ENCODE measurements at places on chromosomes 7 and 10.
A peak's percentile ranks its signal among the peaks of the same experiment; 100 is the strongest.

DNA sequence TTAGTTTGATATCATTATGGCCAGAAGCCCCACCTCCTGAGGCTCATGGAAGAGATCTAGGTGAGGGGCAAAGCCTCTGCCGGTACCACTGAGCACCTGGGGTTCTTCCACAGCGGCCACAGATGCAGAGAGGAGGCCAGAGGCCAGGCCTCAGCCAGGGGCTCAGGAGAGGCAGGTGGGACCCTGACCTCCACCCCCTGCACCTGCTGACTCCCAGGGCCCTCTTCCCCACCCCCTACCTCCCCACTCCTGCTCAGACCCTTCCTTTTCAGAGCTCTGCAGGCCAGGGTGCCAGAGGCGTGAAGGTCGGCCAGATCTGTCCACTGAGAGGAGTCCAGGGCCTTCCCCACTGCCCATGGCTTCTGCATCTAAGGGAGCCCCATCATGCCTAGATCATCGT lies 178.7 kb upstream of the PPP2R2D start:
- no peak for DNase-seq

GRCh38 chr7:133629701-133630100 lies 376.8 kb downstream of the EXOC4 start:
- DNase-seq: no peak

GRCh38 chr7:149794661-149795060 lies 21.3 kb upstream of the ZNF467 start:
- DNase-seq: no peak

- DNase-seq: no peak
Observed at GRCh38 chr10:131653140-131653539, 247.7 kb upstream of the PPP2R2D start.

GRCh38 chr7:74051629-74052410 lies 23.8 kb downstream of the ELN start:
- DNase-seq: peak; percentile 39

DNA sequence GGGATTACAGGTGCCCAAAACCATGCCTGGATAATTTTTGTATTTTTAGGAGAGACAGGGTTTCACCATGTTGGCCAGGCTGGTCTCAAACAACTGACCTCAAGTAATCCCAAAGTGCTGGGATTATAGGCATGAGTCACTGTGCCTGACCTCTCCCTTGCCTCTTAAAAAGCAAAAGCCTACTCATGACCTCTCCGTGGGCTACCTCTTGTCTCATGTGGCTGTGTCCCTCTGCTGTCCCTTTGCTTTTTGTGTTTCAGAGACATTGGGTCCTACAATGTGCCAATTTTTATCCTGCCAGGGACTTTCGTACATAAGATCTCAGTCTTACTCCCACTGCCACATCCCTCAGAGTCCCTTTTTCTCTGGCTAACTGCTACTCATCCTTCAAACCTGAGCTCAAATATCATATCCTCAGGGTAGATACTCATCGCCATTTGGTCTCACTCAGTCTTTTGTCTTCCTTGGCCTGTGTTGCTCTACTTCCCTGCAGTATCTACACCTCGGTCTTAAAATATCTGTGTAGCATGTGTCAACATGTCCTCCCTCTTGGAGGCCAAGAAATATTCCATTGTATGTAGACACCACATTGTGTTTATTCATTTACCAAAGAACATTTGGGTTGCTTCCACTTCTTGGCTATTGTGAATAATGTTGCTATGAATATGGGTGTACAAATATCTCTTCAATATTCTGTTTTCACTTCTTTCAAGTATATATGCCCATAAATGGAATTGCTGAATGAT lies 465.0 kb upstream of the KLF6 start:
- DNase-seq: no peak

- no peak for DNase-seq
Observed at GRCh38 chr7:134126146-134126545, 994 bp upstream of the LRGUK start.

DNA sequence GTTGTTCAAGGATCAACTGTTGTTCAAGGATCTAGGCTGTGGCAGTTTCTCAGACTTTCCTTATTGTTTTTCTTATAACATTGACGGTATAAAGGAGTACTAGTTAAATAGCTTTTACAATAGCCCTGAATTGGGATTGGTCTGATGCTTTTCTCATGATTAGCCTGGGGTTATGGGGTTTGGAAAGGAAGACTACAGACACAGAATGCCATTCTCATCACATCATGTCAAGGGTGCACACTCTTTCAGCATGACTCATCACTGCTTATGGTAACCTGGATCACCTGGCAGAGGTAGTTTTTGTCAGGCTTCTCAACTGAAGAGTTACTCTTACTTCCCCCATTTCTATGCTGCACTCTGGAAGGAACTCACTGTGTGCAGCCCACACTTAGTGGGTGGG lies 194.2 kb upstream of the NPSR1 start:
- DNase-seq: no peak

- DNase-seq: peak; percentile 69
Observed at GRCh38 chr7:28068811-28069216, 111.8 kb downstream of the JAZF1 start.

GRCh38 chr7:80533287-80533686 lies 21.4 kb upstream of the GNAT3 start:
- DNase-seq: no peak

DNA sequence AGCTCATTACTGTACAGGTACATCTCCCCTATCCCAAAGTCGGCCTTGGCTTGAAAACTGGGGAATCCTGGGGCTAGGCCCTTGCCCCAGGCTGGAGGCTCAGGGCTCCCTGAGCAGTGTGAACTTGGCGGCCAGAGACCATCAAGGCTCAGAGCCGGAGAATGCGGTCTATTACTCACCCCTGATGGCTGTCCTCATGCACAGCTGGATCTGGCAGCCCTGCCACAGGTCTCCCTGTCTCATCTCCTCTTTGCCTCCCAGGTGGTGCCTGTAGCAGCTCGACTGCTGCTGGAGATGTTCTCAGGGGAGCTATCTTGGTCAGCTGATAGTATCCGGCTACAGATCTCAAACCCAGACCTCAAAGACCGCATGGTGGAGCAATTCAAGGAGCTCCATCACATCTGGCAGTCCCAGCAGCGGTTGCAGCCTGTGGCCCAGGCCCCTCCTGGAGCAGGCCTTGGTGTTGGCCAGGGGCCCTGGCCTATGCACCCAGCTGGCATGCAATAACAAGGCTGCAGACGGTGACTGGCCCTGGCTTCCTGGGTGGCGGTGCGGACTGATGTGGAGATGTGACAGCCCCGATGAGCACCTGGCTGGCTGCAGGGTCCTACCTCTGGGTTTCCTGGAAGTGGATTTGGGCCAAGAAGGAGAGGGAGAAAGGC lies 10.7 kb downstream of the IRF5 start:
- DNase-seq: no peak

GRCh38 chr7:138898255-138898654 lies 82.9 kb downstream of the KIAA1549 start:
- DNase-seq: no peak

GRCh38 chr7:9709216-9709615 lies 1264.5 kb upstream of the PHF14 start:
- DNase-seq: no peak

DNA sequence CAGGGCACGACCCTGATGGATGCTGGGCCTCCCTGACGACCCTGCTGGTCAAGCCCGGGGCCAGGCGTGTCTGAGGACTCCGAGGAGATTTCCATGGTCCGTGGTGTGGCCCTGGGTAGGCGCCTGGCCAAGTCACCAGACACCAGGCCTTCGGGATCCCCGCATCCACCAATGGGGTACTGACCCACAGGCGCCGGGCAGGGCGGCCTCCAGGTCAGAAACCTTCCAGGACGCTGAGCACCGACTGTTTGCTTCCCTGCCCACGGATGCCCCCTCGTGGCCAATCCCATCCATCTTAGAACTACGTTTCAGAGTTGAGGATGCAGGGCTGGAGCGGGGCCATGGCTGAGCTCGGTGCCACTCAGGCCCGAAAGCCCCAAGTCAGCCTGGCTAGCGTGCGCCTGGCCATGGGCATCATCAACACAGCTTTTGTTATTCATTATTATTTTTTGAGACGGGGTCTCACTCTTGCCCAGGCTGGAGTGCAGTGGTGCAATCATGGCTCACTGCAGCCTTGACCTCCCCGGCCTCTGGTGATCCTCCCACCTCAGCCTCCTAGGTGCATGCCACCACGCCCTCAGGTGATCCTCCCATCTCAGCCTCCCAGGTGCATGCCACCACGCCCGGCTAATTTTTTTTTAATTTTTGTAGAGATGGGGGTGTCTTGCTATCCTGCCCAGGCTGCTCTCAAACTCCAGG lies 7.1 kb upstream of the AMZ1 start:
- DNase-seq: peak; percentile 73

DNA sequence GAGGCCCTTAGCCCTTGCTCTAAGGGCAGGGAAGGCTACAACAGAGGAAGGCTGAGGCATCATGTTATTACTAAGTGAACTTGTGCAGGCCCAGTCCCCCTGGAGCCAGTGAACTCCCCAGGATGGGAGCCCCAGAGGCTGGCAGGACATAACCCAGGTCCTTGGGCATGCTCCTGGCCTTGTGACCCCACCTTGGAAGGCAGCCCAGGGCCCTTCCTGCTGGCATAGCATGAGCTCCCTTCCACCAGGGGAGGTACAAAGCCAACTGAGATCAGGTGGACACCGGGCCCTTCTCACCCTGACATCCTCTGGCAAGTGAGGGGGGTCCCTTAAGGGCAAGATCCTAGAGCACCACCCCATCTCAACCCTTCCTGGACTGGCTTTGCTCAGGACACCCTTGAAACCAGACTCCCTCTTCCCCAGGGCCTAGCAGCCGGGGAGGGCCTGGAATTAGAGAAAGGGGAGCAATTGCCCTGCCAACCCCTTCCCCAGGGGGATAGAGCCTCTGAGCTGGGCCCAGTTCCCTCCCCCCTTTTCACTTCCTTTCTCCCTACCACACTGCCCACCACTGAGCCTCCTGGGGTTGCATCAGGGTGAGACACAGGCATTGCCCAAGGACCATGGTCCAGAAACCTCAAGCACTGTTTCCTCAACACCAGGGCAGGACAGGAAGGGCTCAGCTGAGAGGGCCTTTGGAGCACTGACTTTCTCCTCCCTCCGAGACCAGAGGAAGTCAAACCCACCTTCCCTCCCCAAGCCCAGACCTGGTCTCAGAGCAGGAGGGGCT lies 1.8 kb upstream of the VSIR start:
- DNase-seq: no peak

- DNase-seq: no peak
Observed at GRCh38 chr7:110604885-110605284, 486.0 kb upstream of the LRRN3 start.

DNA sequence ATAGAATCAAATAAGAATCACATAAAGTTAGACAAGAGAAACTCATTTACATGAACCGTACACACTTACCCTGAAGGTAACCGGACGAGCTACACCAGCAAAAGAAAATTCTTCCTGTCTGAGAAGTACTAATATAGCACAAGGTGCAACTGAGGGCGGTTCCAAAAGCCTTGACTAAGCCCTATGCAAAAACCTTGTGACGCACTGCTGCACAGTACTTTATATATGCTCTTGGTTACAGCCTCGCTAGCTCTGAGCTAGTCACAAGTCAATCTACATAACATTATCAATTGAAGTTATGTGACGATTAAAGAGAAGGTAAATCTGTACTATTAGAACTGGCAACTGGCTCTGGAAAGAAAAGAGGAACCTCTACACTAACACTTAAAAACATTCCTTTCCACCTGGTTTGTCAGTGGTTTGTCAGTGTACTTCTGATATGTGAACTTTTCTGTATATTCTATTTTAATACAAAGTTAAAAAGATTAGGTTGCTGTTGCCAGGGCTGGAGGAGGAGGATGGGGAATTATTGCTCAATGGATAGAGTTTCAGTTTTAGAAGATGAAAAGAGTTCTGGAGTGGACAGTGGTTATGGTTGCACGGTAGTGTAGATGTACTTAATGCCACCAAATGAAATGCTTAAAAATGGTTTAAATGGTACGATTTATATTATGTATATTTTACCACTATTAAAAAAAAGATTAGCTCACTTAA lies 21.6 kb downstream of the NT5C3A start:
- no peak for DNase-seq

DNA sequence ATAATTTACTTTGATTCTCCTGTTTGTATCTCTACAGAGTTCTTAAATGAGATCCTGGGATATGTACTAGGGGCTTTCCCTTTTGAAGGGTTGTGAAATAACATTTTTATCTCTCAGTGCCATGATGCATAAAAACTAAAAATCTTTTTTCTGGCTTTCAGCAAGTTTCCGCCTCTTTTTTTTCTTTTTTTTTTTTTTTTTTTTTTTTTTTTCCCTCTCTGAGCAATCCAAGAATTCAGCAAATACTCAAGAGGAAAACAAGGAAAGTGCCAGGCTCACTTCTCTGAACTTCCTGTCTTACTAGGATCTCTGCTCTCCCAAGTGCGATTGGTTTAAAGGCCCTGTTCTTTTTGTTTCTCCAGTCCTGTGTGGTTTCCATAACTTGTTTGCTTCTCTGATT lies 79.9 kb downstream of the HYCC1 start:
- DNase-seq: no peak

DNA sequence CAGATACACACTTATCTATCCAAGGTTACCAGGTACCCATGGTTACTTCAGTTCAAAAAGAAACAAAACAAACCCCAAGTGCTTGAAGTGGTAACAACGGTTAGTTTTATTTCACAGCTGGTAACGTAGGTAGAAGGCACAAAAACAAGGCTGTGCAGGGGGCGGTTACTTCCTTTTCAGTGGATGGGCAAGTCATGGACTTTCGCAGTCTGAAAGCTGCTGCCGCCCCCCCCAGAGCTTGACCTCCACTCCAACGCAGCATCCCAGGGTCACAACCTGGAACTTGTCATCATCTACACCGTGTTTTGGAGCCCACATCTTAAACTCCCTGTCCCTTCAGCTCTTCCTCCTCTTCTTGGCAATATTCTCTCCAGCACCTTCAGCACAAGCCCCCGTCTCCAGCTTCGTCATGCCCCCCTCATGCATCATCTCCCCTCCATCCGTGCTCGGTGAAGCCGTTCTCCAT lies 181.2 kb upstream of the ITGB1 start:
- no peak for DNase-seq

DNA sequence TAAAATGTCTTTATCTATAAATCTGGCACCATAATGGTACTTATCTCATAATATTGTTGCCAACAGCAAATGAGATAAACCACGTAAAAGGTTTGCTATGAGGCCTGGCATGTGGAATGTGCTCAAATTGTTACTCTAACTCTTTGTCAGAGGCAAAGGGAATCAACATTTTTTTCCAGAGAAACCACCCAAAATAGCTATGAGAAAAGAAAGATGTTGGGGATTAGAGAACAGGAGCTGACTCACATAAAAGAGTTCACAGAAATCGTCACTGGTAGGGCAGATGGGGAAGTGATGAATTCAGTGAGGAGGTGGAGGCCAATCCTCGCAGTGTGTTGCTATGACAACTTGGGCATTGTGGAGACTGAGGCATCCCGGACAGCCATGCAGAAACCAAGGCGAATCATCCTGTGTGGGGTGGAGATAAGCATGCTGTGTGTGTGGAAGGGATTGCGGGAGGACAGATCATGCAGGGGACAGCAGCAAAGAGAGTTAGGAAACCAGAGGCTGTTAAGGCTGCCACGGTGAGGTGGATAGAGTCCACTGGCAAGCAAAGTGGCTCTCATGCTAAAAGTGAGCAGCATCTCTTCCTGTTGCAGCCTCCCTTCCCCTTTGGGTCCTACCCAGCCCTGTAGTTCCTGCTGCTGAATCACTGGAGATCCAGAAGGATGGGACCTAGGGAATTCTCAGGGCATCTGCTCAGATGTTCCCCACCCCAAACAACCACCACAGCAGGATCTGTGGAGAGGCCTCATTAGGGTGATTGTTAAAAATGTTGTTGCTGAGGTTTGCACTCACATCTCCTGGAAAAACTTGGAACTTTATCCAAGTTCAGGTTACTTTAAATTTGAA lies 103.9 kb downstream of the CUBN start:
- peak; percentile 40 for DNase-seq

- no peak for DNase-seq
Observed at GRCh38 chr7:122056977-122057376, 87.1 kb downstream of the AASS start.

All from muscle of back (tissue), 13 donors.